ENCODE measurements at places on chromosomes 11 and 22. TPM values are rescaled to one million over a fixed set of nuclear protein-coding genes. Genes with fewer than 3 reads are reported as not detected.

The HMBS gene
- polyA plus RNA-seq = 20.3 TPM

The GDPD5 gene
- 8.1 TPM for polyA plus RNA-seq

The KCNJ11 gene
- 1.6 TPM for polyA plus RNA-seq

The BAIAP2L2 gene
- polyA plus RNA-seq = 25.8 TPM

The KCNQ1OT1 gene
- under 0.01 TPM for polyA plus RNA-seq

The DEFB131B gene
- polyA plus RNA-seq = not detected

The PATE4 gene
- not detected for polyA plus RNA-seq

The APOA4 gene
- 3.0 TPM for polyA plus RNA-seq
